Activated naive CD8-positive, alpha-beta T cell treated with anti-CD3 and anti-CD28 coated beads, Interleukin-2, amount 10 ng/mL, durations not matched to agents 7 days and 5 days (primary cell): ENCODE measurements at places on chromosomes 4 and X.

GRCh38 chrX:113389846-113390245 lies 549.2 kb upstream of the AMOT start:
- DNase-seq, result no peak

DNA sequence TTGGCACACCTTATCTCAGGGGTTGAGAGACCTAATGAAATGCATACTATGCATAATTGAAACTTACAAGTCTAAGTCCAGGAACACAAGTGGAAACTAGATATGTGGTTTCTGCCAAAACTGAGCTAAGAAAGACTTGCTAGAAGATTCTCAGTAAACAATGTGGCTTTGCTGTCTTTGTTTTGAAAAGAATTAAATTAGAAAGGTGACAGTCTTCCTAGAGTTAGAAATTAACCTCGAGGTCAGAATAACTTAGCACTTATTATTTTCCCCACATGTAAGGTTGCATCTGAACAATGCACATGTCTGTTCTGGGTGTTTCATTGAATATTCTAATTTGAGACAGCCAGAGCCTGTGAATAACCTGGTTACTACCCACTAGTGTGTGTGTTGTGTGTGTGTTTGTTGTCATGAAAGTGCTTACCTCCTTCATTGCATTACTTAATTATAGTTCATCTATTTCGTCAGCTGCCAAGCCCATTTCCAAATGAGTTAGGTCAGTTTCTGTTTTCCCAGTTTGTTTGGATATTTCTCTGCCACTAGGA lies 1.5 kb downstream of the EREG start:
- no peak for DNase-seq

DNA sequence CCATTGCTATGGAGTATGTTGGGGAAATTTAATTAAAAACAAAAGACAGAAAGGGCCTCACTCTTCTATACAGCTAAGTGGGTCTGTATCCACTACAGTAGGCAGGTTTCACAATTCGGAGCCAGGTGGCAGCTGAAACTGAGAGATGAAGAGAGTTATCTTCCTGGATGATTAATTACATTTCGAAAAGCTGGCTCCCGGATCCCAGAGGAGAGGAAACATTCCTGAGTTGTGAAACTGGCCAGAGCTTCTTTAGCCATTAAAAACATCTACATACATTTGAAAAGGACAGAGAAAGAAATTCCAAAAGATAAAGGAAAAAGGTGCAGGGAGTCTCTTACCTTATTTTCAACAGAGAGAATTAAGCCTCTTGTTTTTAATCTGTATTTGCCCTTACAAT lies 15.5 kb upstream of the PDZD4 start:
- DNase-seq, result no peak

GRCh38 chr4:184937745-184938144 lies 80.5 kb upstream of the HELT start:
- no peak for DNase-seq

- DNase-seq, result no peak
These were observed 388.8 kb upstream of the EPHA5 start for GRCh38 chr4:66059136-66059535.

DNA sequence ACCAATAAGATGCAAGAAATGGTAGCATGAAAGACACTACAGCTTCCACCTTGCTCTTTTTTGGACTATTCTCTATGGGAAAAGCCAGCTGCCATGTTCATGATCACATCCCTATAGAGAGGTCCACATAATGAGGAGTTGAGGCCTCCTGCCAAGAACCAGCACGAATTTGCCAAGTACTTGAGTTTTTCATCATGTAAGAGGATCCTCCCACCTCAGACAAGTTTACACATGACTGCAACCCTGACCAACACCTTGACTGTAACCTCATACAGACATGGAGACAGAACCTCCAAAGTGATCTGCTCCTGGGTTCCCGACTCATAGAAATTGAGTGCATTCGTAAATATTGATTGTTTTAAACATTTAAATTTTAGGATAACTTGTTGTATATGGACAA lies 135.2 kb upstream of the TSPAN5 start:
- DNase-seq, result no peak

DNA sequence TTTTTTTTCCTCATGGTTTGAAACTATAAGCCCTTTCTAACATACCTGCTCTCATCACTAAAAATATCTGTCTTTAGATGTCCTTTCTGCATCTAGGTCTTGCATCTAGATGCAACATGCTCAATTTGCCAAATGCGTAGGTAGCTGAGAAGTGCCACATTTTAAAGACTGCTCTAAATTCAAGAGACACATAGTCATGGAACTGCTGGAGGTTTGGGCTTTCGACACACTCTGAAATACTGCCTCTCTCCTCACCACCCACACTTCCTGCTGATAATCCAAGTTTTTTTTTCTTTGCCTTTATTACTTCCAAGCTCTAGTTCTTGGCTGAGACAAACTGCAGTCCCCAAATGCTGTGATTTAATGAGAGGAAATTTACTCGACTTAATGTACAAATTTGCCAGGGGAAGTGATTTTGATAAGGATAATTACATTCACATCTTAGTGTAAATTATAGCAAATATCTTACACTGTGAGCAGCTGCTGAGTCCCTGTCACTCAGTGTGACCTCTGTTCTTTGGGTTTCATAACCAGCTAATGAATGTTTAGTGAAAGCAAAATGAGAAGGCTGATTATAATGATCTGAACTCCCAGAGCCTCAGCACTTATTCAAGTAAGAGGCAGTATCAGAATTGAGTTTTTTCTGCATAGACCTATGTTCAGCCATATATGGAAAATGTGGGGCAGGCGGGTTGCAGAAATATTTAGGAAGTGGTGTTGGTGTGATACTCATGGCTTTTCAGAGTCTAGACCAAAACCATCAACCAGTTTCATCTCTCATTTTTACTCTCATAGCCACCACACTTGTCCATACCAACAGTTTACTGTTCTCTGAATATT lies 31.3 kb downstream of the DRD5 start:
- no peak for DNase-seq

- no peak for DNase-seq
These were observed 287.4 kb downstream of the TECRL start for GRCh38 chr4:64121803-64122202.

DNA sequence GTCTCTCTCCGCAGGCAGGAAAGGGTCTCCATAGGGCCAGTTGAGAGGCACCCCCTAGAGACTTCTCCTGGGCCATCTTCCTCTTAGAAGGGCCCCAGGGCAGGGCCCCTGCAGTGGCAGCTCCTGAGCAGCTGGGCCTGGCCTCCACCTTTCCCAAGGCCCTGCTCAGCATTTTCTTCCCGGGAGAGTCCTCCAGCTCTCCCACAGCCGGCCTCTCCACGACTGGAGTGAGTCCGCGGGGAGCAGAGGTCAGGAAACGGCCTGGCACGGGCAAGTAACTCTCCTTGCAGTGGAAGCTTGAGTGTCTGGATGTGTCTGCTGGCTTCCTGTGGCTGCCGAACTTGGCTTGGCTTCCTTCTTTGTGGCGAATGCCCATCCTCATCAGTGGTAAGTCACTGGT lies 1.6 kb upstream of the LOC101059915 start:
- no peak for DNase-seq

- DNase-seq, result no peak
These were observed 7.9 kb downstream of the BMPR1B start for GRCh38 chr4:94765648-94766047.

DNA sequence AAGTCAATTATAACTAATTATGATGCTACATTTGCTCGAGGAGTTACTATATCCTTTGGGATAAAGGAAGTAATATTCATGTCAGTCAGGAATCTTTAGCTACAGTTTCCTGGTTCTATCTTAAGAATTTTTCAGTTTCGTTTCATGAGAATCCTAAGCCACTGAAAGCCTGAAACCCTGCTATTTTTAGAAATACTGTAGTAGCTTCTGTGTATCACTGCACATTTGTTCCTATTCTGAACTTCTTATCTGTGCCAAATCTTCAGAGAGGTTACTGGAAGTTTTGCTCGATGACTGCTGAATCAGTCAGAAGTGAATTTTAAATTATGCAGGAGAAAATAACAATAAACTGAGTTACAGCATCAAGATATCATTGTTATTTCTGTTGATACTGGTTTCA lies 249.2 kb downstream of the TENM3 start:
- DNase-seq, result no peak

DNA sequence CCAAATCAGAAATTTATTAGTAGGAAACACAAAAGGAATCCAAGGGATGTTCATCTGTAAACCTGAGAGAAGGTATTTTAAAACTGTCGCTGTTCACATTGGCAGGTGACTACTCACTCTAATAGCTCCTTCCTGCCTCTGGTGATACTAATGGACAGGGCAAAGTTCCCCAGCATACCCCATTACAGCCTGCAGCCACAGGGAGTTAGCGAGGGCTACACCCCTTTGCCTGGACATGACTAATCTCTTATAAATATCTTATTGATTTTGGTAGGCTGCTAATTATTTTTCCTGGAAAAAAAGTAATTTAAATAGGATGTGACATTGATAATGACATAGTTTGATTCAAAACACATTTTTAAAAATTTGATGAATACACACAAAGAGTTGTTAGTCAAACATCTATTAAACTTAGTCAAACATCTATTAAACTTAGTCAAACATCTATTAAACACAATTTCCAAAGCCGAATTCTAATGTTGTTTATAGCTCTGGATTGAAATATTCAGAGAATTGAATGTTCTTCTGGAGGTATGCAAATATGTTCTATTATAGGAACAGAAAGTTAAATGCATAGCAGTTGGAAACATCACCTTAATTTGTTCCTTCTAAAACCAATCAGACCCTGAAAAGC lies 83.0 kb upstream of the CBR4 start:
- DNase-seq, result no peak

GRCh38 chr4:107210450-107211239 lies 174.5 kb upstream of the DKK2 start:
- DNase-seq, result no peak

DNA sequence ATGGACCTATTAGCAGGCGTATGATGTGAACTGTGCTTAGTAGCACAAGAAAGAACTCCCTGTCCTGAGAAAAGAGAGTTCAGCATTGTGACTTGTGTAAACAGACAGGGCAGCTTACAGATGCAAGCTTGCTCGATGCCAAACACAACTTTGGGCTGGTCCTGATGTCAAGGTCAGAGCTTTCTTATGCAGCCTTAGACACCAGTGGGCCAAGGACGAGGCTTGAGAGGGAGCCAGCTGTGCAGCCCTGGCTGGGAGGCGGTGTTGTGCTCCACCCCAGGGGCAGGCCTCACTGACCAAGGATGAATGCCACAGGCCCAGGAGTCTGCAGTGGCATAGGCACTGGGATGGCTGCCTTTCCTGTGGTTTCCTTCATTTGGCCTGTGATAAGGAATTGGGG lies 35.4 kb downstream of the JADE1 start:
- no peak for DNase-seq

GRCh38 chr4:142164767-142165500 lies 528.6 kb downstream of the IL15 start:
- DNase-seq, result no peak

DNA sequence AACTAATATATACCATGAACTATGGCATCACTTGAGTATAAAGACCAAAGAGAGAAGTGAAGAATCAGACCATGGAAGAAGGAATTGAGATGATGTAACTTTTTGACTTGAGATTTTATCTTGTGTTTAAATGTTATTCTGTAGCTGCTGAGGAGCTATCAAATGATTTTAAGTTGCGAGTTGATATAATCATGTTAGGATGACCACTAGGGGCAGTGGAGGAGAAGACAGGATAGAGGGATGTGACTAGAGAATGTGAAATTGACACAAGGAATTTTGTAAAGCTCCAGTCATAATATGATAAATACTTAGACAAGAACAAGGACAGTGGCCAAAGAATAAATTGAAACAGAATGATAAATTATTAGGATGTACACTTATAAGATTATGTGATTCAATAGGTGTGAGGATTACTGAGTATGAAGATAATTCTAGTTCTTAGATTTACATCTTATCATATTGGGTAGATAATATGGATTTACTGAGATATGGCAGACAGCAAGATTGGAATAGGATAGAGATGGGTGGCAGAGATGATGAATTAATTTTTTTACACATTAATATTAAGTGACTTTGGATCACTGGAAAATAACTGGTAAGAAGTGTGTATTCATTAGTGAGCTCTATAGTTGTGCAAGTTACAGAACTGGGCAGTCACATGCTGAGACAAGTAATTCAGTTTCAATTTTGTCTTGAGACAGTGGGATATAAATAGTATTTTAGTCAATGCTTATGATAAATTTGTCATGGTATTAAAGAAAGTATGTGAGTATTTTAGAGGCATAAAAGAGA lies 816.0 kb upstream of the PCDH10 start:
- no peak for DNase-seq

DNA sequence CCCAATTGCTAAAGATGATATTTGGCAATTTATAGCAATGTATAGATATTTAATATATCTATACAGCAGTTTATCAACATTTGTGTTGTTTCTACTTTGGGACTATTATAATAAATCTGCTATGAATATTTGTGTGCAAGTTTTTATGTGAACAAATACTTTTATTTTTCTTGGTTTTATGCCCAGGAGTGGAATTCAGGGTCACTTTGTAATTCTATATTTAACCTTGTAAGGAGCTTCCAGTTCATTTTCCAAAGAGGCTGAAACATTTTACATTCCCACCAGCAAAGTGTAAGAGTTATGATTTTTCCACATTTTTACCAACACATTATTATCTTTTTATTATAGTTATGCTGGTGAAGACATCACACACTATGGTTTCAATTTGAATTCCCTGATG lies 801.3 kb downstream of the PCDH18 start:
- DNase-seq, result no peak

- DNase-seq, result no peak
These were observed 66.1 kb downstream of the MAGEA10 start for GRCh38 chrX:152072236-152072635.

DNA sequence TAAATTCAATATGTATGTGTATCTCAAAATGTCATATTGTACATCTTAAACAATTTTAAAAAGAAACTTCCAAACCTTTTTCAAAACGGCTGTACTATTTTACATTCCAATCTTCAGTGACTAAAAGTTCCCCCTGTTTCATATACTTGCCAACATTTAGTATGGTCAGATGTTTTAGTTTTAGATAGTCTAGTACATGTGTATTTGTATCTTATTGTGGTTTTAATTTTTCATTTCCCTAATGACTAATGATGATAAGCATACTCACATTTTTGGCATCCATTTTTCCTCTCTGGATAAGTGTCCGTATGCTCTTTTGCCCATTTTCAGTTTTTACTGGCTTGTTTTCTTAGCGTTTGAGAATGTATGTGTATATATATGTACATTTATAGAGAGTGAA lies 212.2 kb upstream of the MAGEB18 start:
- no peak for DNase-seq

GRCh38 chr4:18231726-18232125 lies 210.2 kb upstream of the LCORL start:
- no peak for DNase-seq

DNA sequence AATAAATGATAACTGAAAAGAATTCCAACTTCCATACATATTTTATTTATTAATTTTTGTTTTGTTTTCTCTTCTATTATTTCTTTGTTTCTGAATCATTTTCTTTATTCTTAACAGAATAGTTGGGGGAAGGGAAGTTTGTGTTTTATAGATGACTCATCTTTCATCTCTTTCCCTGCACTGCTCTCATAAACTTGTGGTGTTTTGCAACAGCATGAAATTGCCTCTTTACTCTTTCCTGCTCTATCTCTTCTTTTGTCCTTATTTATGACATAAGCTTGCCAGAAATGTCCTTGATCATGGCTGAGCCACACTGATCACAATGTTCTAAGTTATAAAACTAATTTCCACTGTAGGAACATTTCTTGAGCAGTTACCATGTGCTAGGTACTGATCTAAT lies 22.3 kb downstream of the QRFPR start:
- DNase-seq, result no peak

- no peak for DNase-seq
These were observed 488.6 kb upstream of the MAGEB2 start for GRCh38 chrX:29726811-29727210.

GRCh38 chrX:77505227-77505626 lies 58.0 kb downstream of the FGF16 start:
- DNase-seq, result no peak
